Ascending aorta (tissue), 2 donors: ENCODE measurements at places on chromosomes 3 and 15. TPM values are rescaled to one million over a fixed set of nuclear protein-coding genes. Genes with fewer than 3 reads are reported as not detected.

The PPCDC gene
- 8.9 TPM for total RNA-seq

The NR1I2 gene
- not detected for total RNA-seq

The ARPC4 gene
- total RNA-seq: 160 TPM

DNA sequence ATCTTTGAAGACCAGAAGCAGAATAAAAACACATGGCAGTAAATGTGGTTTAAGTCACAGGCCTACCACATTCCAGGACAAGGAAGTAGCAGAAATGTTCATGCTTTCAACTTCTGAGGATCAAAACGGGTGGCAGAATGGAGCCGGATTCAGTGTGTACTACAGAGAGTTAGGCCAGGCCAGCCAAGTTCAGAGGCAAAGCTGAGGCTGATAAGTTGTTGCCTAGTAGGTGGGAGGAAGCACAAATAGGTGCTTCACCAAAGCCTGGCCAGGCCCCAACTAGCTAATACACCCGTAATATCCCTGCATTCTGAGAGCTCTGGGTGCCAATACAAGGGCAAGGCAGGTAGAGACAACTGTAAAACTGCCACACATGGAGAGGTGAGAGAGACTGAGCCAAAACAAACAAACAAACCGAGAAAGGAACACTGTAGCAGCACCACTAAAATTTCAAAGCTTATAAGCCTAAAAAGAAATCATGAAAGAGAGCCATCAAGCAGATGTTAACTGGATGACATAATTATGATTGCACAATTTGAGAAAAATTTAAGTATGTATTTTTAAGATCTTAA, 156.4 kb upstream of the CBLB start:
- no peaks in the 10 kb centered on the region for H3K36me3 ChIP-seq
- H3K27me3 ChIP-seq: no peaks in the 10 kb centered on the region
- no peaks in the 10 kb centered on the region for H3K4me1 ChIP-seq
- H3K4me3 ChIP-seq: no peak overlapping the region

DNA sequence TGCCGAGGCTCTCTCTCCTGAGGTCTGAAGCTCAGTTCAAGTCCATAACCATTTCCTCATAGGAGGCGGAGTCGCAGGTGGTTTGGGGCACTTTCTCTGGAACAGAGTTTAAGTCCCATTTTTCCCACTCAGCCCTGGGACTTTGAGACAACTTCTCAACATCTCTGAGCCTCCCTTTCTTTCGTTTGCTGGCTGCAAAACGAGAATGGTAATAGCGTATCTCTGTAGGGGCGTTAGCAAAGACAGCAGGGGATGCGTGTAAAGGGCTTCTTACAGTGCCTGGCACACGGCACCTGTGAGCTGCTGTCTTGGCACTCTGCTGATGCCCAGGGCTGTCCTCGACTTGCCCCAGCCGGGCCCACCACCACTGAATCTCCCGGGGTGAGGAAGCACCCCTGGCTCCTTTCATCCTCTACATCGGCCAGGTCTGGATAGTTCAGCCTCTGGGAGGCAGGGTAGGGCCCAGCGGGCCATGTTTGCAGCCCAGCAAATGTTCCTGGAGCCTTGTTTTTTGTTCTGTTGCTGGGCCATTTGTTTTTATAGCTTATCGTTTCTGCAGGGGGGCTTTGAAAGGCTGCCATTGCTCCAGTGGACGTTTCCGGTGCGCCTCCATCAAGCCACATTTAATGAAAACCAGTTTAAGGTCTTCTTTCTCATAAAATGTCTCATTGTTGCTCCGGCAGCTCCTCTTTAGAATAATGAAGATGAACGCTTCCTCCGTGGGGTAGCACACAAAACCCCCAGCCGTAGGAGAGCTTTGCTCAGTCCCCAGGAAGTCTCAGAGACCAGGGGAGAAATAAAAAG, 60.0 kb upstream of the WNT5A start:
- H3K4me3 ChIP-seq: no peak overlapping the region
- H3K27ac ChIP-seq: no peak overlapping the region
- H3K36me3 ChIP-seq: no peaks in the 10 kb centered on the region
- DNase-seq: no peak
- H3K4me1 ChIP-seq: no peaks in the 10 kb centered on the region

GRCh38 chr3:45640091-45640507, 45.5 kb downstream of the LIMD1 start:
- DNase-seq: no peak
- peaks cover 14% of the 10 kb centered on the region for H3K36me3 ChIP-seq

- H3K4me3 ChIP-seq: no peak overlapping the region
- no peaks in the 10 kb centered on the region for H3K27me3 ChIP-seq
- no peaks in the 10 kb centered on the region for H3K36me3 ChIP-seq
- H3K27ac ChIP-seq: peak overlapping the region; percentile 86
- DNase-seq: no peak
Measured at GRCh38 chr3:159798951-159799350, 189.7 kb upstream of the IL12A start.

DNA sequence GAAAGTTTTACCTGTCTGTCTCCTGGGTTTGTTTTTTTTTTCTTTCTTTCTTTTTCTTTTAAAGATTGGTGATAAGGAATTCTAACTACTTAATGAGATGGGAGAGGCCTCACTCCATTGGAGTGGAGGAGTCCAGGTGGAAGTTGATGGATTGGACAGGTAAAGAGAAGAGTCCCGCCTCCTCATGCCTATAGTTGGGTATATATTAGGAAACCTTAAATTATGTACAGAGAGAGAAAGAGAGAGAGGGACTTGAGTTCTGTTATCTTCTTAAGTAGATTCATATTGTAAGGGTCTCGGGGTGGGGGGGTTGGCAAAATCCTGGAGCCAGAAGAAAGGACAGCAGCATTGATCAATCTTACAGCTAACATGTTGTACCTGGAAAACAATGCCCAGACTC, 158.2 kb downstream of the TP63 start:
- H3K36me3 ChIP-seq: no peaks in the 10 kb centered on the region
- no peak for DNase-seq
- no peak overlapping the region for H3K27ac ChIP-seq
- no peaks in the 10 kb centered on the region for H3K27me3 ChIP-seq
- H3K4me1 ChIP-seq: no peaks in the 10 kb centered on the region

- no peaks in the 10 kb centered on the region for H3K27me3 ChIP-seq
- DNase-seq: no peak
- H3K4me3 ChIP-seq: no peak overlapping the region
- H3K4me1 ChIP-seq: peaks cover 10% of the 10 kb centered on the region
Measured at GRCh38 chr3:13275376-13276005, 144.6 kb downstream of the NUP210 start.

- no peaks in the 10 kb centered on the region for H3K36me3 ChIP-seq
- H3K4me3 ChIP-seq: no peak overlapping the region
- no peak for DNase-seq
Measured at GRCh38 chr15:100783291-100783690, 96.3 kb upstream of the ALDH1A3 start.
